Mesenchymal stem cell (in vitro differentiated cells and primary cell): ENCODE measurements at places on chromosomes 7 and 10.

GRCh38 chr10:99435986-99436638 lies 5.7 kb upstream of the GOT1 start:
- peak; percentile 81 for DNase-seq

GRCh38 chr10:58818900-58819299 lies 306.2 kb downstream of the BICC1 start:
- DNase-seq, result peak; percentile 74

DNA sequence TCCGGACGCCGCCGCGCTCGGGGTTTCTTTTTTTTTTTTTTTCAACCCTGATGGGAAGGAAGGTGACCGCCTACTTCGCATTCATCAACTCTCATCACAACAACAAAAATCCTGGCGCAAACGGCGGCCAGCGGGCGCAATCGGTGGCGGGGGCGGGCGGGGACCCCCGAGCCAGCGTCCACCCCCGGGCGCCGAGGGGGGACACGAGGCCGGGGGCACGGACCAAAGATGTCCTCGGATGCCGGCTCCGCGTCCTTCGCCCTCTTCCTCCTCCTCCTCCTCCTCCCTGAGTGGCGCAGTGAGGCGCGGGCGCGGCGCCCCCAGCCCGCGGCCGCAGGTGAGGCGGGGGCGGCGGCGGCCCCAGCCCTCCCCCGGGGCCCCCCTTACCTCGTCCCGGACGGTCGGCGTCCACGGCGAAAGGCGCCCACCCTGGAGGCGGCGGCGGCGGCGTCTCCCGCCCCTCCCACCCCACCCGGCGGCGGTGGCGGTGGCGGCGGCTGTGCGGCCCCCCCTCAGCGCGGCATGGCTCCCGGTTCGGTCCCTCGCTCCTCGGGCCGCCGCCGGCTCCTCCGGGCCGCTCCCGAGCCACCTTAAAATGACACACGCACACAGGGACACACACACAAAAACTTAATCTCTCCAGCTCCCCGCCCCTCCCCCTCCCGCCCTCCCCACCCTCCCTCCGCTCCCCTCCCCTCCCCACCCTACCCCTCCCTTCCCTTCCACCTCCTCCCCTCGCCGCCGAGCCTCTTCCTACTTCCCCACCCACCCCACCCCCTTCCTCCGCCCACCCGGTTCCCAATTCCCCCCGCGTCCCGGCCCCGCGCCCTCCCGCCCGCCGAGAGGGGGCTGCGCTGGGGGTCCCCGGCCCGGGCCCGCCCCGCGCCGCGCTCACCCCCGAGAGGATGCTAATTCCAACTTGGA lies at the start of gene CTBP2:
Gene CTBP2 (minus strand): TSS at position 632 of the 924 bp plus-strand sequence.
- DNase-seq, result peak; percentile 70

GRCh38 chr7:3301449-3301731 lies 338 bp downstream of the SDK1 start:
- DNase-seq, result no peak

- DNase-seq, result peak; percentile 70
Observed at GRCh38 chr10:114648368-114648767, 9.7 kb downstream of the ABLIM1 start.

DNA sequence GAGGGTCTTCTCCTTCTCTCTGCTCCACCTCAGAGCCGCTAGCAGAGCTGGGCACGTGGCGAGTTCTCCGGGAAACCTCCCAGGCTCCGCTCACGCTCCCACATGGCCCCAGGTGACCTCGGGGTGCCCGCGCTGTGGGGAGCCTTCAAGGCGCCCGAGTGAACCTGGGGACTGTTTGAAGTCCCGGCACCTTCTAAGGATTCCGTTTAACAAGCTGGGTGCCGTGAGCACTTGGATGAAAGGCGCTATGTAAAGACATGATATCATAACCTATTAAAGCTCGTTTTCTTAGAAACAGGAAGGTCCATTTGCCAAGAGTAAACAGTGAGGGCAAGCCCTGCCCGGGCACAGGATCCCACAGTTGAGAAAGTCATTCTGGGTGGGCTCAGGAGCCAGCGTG lies 15.8 kb upstream of the MYL10 start:
- no peak for DNase-seq

GRCh38 chr7:101450064-101450463 lies 87.4 kb downstream of the COL26A1 start:
- DNase-seq, result no peak

DNA sequence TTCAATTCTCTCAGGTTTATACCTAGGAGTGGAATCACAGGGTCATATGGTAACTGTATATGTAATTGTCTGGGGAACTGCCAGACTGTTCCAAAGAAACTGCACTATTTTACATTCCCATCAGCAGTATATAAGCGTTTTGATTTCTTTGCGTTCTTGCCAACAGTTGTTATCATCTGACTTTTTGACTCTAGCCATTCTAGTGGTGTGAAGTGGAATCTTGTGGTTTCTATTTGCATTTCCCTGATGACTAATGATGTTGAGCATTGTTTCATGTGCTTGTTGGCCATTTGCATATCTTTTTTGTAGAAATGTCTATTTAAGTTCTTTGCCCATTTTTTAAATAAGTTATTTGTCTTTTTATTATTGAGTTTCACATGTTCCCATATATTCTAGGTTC lies 44.3 kb upstream of the ZC3HAV1 start:
- DNase-seq, result peak; percentile 25

DNA sequence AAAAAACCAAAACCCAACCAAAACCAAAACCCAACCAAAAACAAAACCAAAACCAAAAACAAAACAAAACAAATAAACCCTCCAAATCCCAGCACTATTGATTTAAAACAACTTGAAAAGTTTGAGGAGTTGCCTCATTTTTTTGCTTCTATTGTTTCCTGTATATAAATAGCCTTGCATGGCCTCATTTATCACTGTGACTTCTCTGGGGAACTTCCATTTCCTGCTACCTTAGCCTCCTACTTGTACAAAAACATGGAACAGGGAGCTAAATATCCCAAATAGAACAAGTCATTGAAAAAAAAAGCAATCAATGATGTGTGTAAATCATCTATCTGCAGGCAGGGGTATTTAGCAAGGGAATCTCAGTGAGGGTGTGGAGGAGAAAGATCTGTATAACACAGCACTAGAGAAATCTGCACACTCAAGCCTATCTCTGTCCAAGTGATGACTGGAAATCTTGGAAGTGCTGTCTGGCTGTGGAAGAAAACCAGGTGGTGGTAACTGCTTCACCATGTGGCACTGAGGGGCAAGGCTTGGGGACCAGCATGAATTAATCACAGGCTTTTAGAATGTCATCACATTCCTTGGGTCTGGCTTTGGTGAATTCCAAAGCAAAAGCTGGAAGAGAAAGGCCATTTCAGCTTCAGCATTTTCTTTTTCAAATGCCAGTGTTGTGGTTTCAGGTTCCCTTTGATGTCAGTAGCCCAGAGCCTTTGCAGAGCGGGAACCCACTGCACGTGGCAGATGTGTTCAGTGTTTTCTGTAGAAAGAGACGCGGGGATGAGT lies 349.5 kb upstream of the ZNF32 start:
- DNase-seq, result peak; percentile 36

DNA sequence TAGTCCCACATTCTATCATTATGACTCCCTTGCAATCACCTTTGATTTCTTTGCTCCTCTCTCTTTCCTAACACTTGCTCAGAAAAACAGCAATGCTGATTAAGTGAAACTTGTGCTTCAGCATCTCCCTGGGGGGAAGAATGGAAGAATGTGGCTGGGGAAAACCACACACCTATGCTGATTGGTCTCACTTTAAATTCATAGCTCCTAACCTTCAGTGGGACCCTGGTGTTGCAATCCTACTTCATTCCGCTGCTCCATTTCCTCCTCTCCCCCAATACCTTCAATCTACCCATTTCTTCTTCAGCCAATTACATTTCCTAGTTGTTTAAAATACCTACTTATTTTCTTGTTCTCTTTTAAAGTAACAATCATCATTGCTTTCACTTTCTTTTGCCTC lies 1166.7 kb upstream of the C7orf33 start:
- DNase-seq, result no peak

- peak; percentile 5 for DNase-seq
Observed at GRCh38 chr7:81583882-81584533, 185.8 kb downstream of the HGF start.

DNA sequence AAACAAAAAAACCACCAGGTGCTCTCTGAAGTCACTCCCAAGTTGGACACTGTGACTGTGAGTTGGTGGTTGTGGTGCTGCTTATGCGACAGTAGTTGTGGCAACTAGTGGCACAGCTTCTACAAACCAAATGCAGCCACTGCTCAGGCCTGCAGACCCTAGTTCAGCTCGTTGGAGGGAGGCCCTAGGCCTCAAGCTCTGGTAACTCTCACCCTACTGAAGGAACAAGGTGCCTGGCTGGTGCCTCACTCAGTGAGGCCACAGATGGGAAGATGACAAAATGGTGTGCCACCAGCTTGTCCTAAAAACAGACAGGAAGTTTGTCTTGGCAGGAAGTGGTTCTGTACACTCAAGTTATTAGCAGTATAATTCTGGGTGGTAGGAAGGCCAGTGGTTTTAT lies 45.3 kb upstream of the RAPGEF5 start:
- DNase-seq, result no peak
